Omental fat pad (tissue), 4 donors: ENCODE measurements at places on chromosomes 12 and 14.
A peak's percentile ranks its signal among the peaks of the same experiment; 100 is the strongest.

GRCh38 chr12:50047693-50048250 lies 9.6 kb upstream of the ASIC1 start:
- DNase-seq, result no peak

DNA sequence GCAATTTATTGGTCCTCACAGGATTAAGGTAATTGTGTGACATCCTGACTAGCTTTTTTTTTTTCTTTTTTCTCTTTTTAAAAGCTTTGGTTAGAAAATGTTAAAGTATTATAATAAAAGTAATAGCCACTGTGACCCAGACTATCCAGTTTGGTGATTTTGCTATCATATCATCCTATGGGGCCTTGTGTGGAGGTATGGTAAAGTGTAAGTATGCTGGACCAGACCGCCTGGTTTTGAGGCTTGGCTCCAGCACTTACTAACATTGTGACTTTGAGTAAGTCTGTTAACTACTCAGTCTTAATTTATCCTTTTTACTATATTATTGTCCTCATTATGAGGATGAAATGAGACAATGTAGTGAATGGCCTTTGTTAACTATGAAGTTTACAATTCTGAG lies 15.5 kb downstream of the EID3 start:
- no peak for DNase-seq

DNA sequence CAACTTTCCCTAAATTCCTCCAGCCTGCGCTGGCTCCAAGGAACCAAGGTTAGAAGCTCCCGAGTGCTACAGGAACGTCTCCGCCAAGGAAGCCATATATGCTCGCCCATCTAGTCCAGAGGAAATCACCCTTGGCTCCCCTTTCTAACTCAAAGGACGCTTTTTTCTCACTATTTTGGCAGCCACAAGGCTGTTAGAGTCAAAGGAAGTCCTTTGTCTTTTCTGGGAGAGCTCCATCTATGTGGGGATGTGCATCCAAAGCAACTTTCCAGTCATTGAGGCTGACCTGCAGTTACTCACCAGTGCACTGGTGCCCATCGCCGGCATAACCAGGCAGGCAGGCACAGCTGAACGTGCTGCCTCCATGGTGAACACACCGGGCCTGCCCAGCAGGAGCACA lies 37.6 kb downstream of the RTRAF start:
- no peak for DNase-seq

GRCh38 chr12:2390850-2391390 lies 338.1 kb downstream of the CACNA1C start:
- DNase-seq, result no peak

DNA sequence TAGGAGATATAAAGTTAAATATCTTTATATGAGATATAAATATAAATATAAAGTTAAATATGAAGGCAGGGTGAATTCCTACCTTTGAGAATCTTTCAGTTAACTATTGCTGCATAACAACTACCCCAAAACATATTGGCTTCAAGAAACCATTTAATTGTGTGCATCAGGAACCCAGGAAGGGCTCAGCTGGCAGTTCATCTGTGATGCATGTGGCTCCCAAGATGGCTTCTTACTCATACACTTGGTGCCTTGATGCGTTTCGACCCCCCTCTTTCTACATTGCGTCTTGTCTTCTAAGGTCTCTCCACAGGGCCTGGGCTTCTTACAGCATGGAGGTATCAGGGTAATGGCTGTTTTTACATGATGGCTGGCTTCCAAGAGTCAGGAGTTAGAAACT lies 253.9 kb upstream of the CRY1 start:
- DNase-seq, result no peak

DNA sequence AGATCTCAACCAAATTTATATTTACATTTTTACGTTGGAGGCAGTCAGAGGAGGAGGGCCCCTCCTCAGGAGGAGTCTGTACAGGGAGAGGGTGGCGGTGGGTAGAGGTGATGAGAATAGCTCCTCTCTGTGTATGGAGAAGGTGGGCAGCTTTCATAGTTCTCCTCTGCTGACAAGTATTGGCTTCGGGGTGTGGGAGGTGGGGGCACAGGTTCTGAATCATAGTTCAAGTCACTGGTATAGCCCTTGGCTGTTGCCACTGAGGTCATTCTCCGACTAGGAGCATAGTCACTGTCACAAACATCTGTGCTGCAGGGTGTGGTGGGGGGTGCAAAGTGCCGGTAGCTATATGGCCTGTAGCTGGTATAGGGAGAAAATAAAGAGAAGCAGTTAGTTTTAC lies 50.3 kb downstream of the BCL2L14 start:
- no peak for DNase-seq

DNA sequence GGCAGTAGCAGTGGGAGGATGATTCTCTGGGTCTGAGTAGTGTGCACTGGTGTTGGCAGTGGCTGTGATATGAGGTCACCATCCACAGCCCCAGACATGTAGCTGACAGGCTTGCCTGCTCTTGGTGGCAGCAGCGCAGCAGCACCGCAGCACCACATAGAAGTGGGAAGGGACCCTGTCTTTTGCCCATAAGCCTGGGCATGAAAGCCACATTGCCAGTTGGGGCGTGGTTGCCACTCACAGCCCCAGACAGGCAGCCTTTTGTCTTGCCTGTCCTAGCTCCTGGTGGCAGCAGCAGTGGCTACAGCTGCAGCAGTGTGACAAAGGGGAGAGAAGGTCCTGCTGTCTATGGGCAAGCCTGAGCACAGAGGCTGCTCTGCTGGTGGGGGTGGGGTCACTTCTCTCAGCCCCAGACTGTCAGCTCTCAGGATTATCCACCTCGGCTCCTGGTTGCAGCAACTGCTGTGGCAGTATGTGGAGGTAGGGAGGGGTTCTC lies 71.5 kb downstream of the BRMS1L start:
- DNase-seq, result no peak

- DNase-seq, result no peak
These were observed 54.5 kb downstream of the DAD1 start for GRCh38 chr14:22534547-22534946.

- no peak for DNase-seq
These were observed 192.2 kb downstream of the SYT1 start for GRCh38 chr12:79056775-79057174.

DNA sequence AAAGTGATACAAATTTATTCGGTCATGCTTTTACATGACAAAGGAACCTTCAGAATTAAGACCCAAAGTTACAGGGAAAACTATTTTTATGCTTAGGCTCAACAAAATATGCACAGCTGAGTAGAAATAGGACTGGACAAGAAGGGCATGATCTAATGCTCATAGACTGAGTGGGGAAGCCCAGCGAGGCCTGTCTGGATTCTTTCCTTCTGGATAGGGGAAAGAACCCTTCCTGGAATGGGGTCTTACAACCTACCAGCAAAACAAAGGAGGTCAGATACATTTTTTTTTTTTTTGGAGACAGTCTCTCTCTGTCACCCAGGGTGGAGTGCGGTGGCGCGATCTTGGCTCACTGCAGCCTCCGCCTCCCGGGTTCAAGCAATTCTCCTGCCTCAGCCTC lies 2.2 kb upstream of the DDX55 start:
- no peak for DNase-seq

DNA sequence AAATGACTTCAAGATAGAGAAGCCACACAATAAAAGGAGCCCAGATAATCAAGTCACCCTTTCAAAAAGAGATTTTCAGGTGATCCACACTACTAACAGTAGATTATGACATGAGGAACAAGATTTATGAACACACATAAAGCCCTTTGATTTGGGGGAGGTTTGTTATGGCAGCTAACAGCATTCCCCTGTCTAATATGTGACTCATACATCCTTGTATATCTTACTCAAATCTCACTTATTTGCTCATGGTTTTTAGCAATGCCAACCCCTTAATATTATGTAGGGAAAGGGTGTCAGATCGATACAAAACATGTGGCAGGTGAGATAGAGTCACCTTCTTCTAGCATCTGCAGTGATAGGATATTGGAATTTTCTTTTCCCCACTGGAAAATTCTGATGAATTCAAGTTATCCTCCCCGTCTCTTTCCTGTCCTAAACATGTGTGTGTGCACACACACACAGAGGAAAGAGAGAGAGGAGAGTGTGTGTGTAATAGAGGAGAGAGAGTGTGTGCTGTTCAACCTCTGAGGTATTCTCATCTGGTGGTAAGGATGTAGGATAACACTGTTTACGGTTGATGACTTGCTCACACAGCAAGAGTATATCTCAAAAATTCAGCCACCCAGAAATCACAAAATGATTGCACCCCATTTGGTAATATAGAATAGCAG lies 319.9 kb downstream of the KCNC2 start:
- DNase-seq, result no peak

- DNase-seq, result no peak
These were observed 187.6 kb downstream of the NAV3 start for GRCh38 chr12:78018171-78018910.

GRCh38 chr14:36450550-36450949 lies 69.5 kb downstream of the NKX2-1 start:
- no peak for DNase-seq

- DNase-seq, result no peak
These were observed 490.3 kb downstream of the APAF1 start for GRCh38 chr12:99135376-99135775.

DNA sequence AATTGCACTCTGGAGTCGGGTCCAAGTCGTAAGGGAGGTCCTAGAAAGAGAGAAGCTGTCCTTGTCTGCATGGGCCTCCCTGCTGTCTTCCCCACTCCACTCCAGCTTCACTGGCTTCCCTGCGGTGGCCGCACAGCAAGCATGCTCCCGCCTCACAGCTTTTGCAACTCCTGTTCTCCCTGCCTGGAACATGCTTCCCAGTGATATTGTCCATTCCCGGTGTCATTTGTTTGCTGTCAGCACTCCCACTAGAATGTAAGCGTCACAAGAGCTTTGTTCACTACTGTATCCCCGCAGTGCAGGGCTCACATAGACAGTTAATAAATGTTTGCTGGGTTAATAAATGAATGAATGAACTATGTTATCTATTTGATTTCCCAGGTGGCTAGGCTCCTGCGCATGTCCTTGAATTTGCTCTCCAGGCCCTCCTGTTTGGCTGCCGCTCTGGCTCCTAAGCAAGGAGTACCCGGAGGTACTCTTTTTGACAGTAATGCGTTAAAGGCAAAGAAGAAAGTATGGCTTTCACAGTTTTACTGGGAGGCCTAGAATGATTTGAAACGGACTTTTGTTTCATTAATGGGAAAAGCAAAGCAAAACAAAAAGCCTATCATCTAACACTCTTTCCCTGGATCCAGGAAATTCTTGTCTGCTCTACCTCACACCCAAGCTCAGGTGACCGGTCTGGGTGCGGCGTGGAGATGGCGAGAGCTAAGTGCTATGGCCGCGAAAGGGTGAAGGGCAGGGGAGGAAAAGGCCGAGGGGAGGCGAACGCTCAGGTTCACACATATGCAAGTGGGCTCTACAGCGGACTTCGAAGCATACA lies 6.2 kb upstream of the SLC7A7 start:
- no peak for DNase-seq

- peak; percentile 85 for DNase-seq
These were observed 823 bp upstream of the SMARCC2 start for GRCh38 chr12:56189918-56190694.

DNA sequence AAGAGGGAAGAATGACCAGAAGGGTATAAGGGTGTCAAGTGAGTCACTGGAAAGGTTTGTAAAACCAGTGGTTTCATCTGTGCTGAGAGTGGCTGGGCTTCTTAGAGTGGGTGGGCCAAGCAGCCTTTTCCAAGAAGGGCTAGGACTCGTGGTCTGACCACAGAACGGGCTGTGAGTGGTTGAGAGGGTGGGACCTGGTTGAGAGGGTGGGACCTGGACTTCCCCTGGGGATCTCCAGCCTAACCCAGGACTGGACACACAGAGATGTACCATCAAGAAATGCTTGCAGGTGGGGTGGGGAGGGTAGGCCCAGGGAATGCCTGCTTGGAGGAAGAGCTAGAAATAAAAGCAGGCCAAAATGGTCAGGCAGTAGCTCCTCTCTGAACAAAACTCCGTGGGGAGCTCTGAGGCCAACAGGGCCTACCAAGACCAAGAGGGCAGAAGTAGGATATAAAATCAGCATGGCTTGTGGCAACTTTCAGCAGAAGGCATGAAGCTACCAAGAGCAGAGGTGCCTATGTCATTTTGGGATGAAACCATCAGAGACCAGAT lies 140.5 kb downstream of the FOXN3 start:
- DNase-seq, result no peak

DNA sequence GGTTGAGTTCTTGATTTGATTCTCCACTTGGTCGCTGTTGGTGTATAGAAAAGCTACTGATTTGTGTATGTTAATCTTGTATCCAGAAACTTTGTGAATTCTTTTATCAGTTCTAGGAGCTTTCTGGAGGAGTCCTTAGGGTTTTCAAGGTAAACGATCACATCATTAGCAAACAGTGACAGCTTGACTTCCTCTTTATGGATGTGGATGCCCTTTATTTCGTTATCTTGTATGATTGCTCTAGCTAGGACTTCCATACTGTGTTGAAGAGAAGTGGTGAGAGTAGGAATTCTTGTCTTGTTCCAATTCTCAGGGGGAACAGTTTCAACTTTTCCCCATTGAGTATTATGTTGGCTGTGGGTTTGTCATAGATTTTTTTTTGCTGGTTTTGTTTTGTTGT lies 12.4 kb downstream of the MTRFR start:
- no peak for DNase-seq

- DNase-seq, result no peak
These were observed 44.7 kb downstream of the KCTD10 start for GRCh38 chr12:109432431-109432830.

DNA sequence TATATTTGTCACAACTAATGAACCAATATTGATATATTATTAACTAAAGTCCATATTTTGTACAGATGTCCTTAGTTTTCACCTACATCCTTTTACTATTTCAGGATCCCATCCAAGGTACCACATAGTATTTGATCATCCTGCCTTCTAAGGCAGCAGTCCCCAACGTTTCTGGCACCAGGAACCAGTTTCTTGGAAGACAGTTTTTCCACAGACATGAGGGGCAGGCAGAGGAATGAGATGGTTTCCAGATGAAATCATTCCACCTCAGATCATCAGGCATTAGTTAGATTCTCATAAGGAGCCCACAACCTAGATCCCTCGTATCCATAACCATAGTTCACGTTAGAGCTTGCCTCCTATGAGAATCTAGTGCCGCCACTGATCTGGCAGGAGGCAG lies 82.8 kb upstream of the BCL2L14 start:
- DNase-seq, result no peak

- no peak for DNase-seq
These were observed 4.3 kb downstream of the COQ10A start for GRCh38 chr12:56271031-56271430.

DNA sequence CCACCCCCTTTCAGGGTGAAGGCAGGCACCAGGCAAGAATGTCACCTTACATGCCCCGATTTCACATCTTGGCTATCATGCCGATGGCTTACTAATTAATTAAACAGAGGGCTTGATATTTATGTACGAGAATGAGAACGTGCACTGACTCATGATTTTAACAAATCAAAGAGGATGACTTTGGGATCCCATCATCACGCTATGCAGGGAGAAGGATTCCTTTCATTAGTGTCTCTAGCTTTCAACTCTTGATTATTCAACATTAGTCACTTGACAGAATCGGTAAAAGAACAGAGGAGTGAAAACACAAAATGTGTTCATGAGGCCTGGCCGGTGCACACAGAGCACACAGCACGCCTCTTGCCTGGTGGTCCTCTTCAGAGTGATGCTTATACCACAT lies 80.6 kb downstream of the PRKAB1 start:
- no peak for DNase-seq

GRCh38 chr12:14111230-14111865 lies 129.9 kb upstream of the GRIN2B start:
- DNase-seq, result no peak
